Right ventricle myocardium inferior (tissue), 1 donor: ENCODE measurements at places on chromosomes 5 and 9.
A peak's percentile ranks its signal among the peaks of the same experiment; 100 is the strongest.

- no peak for DNase-seq
Observed at GRCh38 chr5:113969901-113970300, 392.0 kb upstream of the KCNN2 start.

- DNase-seq = no peak
Observed at GRCh38 chr9:34514816-34515215, 8.0 kb downstream of the ENHO start.

DNA sequence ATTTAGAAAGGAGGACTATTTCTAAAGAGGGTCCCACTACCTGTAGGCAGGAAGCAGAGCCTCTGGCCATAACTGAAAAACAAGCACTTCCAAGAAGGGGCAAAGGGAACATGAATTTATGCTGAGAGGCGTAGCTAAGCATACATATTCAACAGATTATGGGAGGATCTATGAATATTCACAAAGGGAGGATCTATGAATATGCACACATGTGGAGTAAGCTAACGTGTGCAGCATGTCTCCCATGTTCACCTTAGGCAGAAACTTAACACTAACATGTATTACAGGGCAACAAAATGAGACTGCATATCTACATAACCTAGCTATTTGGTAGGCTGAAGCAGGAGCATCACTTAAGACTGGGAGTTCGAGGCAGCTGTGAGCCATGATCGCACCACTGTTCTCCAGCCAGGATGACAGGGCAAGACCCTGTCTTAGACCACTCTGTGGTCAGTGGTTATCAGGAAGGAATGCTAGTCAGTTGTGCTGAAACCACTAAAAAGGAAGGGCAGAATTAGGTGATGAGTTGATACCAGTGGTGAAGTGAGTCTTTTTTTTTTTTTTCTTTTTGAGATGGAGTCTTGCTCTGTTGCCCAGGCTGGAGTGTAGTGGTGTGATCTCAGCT, 20.8 kb downstream of the FXN start:
- DNase-seq = no peak

- peak; percentile 67 for DNase-seq
Observed at GRCh38 chr5:179166171-179166885, 106.2 kb downstream of the ZNF354C start.

DNA sequence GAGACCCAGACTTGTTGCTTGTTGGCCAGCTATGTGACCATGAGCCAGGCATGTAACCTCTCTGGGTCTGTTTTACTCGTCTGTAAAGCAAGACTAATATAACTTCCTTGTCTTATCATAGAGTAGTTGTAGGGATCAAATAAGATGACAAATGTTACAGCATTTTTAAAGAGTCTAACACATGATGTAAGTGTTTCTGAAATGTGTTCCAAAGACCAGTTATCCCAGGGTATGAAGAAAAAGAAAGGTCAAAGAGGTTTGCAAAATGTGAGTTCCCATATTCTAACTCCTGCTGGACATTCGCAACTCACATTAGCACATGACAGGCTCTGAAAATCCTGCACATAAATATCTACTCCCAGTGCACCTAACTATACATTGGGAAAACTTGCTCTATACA, 28.5 kb upstream of the MATR3 start:
- no peak for DNase-seq

DNA sequence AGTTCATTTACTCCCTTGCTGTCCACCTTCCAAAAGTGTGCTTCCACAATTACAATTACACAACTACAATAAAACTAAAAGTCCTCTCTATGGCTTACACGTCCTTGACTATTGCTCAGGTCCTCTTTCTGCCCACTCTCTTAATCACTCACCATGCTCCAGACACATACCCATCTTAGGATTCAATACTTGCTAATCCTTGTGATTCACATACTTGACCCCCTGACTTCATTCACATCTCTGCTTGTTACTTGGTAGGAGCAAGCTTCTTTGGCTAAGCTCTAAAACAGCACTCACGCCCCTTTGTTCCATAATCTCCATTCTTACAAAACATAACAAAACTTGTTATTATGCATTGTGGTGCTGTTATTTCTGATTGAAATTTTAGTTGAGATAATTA, 215.8 kb downstream of the EDIL3 start:
- DNase-seq = no peak

- DNase-seq = no peak
Observed at GRCh38 chr5:71492817-71493615, 37.6 kb downstream of the BDP1 start.

DNA sequence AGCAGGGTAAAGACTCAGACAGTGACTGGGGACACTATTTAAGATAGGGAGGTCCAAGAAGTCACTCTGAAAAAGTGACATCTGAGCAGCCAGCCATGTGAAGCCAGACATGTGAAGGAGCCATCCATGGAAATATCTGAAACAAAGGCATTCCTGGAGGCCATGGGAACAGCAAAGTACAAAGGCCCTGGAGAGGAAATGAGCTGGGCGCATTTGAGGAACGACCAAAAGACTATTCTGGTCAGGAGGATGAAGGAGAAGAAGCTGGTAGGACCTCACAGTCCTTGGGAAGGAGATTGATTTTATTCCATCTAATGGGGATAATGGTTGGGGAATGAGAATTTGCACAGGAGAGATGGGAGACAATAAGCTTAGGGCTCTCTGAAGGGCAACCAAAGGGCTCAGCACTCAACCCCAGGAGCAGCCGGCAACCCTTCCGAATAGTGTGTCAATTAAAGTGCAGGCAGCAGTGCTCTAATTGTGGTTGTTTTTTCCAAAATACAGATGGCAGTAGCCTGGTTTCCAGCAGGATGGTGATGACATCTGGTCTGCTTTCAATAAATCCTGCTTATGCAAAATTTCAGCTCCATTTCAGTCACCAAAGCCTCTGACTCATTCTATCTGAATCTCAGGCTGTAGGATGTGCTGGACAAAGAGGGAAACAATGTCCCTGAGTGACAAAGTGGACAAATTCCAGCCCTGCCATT, 26.7 kb downstream of the FOXI1 start:
- DNase-seq = no peak
